ENCODE measurements at places on chromosomes 4 and X.

DNA sequence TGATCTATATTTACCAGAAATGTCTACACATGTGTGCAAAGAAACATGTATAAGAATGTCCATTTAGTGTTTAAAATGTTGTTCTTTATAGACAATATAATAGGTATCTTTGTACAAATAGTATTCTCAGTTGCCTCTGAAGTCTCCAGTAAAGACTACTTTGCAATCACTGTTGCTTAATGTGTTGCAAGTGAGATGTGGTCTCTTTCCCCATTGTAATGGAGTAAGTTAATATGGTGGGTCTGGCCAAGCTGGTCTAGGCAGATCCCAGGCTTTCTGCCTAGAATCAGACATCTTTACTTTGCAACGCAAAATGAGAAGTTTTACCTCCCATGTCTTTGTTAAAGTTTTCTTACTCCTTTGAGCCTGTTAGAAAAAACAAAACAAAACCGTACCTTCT, 144.8 kb downstream of the GABRA3 start:
- DNase-seq: no peak

- DNase-seq: peak; percentile 10
Observed at GRCh38 chr4:10157478-10158332, 41.1 kb upstream of the WDR1 start.

GRCh38 chrX:8627796-8628195, 104.1 kb downstream of the ANOS1 start:
- no peak for DNase-seq

DNA sequence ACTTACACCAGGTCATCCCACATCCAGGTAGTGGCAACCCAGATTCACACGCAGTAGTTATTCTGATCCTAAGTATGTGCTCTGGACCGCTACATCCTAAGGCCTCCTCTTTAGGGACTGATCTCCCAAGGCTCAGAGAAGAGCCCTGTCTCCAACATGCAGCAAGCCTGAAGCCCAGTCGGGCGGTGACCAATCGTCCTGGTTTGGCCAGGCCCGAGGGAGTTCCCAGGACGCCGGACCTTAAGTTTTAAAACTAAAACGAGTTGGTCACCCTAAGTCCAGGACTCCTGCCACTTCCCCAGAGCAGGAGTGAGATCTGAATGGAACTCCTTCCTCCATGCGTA, 385 bp downstream of the LYAR start:
- no peak for DNase-seq

DNA sequence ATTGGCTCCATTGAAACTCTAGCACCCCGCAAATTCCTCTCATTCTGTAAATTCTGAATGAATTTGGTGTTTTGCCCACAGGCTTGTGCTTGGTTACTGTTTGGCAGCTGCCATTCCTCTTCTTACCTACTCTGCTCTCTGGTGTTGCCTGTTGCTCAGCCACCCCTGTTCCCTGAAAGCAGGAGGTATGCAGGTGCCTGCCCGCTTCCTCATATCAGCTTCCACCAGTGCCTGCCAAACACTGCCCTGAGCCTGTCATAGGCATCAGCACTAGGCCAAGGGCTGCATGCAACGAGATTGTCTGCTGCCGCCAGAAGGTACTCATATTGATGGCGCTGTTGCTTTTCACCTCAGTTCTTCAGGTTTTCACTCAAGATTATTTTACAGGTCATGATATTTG, 978.1 kb downstream of the C4orf33 start:
- no peak for DNase-seq

- no peak for DNase-seq
Observed at GRCh38 chr4:13721894-13722293, 94.4 kb upstream of the BOD1L1 start.

- no peak for DNase-seq
Observed at GRCh38 chr4:171759274-171759673, 53.9 kb upstream of the GALNTL6 start.

- no peak for DNase-seq
Observed at GRCh38 chr4:170398218-170398617, 308.5 kb upstream of the AADAT start.

GRCh38 chr4:81472281-81473182, 825 bp upstream of the RASGEF1B start:
- no peak for DNase-seq

GRCh38 chrX:652341-652741, 21.8 kb downstream of the SHOX start:
- no peak for DNase-seq

GRCh38 chrX:130857207-130857606, 45.8 kb downstream of the ENOX2 start:
- DNase-seq: no peak

DNA sequence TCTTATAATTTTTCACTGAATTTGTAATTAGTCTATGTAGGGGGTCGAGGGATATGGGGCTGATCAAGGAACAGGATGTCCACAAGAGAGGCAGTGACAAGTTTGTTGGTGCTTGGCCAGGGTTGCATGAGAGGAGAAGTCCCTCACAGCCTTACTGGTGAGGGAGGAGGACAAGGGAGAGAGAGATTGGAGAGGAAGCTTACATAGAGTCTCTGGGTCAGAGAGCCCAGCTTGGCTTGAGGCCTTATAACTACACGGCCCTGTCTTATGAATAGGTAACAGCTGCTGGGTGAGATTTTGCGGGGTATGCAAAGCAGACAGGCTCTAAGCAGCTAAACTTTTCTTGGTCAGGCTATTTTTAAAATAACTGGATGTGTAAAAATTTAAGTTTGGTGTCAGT, 37.9 kb upstream of the OTUD4 start:
- DNase-seq: no peak

DNA sequence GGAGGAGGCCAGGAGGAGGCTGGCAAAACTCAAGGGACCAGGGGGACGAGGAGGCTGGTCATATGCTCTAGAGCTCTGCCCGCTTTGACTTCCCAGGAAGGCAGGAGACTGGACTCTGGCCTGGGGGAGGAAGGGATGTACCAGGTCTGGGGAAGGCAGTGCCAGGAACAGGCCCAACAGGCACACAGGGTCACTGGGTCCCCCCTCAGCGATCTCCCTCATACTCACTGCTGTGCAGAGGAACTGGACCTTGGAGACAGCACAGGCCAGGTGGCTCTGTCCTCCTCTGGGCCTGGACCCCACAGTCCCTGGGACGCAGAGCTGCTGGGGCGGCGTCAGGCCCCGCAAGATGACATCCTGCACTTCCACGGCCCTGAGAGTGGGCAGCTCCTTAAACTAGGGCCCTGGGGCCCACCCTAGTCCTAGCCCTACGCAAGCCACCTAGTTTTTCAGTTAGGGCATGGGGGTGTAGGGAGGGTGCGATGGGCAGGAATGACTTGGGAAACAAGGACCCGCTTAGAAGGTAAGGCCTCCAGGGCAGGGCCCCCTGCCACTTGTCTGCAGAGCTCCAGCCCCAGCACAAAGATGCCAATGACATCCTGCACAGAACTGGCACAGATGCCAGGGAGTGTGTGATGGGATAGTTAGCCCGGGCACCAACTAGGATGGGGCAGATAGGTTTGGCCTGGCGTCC, 59.5 kb downstream of the HTRA3 start:
- DNase-seq: no peak

DNA sequence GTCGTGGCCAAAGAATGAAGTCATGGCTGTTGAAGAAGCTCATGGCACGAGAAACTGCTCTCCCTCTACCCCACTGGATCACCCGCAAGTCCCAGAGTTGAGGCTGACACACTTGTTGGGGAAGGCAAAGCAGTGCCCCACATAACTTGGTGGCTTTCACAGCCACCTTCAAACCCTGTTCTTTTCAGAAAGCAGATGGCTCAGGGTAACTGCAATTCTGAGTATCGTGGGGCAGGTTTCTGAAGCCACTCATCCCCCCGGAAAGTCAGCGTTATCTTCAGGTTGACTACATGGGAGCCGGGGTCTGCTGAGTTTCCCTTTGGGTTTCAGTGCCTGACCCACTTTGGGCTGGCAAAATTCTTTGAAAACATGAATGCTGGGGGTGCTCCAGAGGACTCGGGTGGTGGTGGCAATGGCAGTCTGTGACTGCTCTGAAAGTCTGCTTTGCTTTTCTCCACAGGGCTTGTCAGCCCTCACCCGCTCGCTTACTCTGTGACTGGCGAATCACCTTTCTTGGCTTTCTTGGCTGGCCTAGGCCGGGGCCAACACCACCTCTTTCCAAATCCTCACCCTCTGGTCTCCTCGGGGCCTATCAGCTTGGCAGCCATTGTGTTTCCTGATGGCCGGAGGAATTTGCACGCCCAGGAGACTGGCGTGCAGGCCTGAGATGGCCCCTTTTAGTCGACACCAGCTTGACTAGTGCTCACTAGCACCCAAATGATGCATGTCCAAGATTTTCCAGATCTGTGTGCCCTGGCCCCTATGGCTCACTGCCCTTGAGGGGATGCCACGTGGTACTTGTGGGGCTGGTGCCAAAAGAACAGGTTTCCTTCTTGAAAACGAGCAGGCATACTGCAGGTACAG, 7.3 kb downstream of the PPP1R3F start:
- no peak for DNase-seq

DNA sequence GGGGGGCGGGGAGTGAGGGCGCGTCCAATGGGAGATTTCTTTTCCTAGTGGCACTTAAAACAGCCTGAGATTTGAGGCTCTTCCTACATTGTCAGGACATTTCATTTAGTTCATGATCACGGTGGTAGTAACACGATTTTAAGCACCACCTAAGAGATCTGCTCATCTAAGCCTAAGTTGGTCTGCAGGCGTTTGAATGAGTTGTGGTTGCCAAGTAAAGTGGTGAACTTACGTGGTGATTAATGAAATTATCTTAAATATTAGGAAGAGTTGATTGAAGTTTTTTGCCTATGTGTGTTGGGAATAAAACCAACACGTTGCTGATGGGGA, 1.1 kb downstream of the HTT start:
- DNase-seq: no peak

- no peak for DNase-seq
Observed at GRCh38 chr4:89586864-89587263, 250.1 kb downstream of the SNCA start.

DNA sequence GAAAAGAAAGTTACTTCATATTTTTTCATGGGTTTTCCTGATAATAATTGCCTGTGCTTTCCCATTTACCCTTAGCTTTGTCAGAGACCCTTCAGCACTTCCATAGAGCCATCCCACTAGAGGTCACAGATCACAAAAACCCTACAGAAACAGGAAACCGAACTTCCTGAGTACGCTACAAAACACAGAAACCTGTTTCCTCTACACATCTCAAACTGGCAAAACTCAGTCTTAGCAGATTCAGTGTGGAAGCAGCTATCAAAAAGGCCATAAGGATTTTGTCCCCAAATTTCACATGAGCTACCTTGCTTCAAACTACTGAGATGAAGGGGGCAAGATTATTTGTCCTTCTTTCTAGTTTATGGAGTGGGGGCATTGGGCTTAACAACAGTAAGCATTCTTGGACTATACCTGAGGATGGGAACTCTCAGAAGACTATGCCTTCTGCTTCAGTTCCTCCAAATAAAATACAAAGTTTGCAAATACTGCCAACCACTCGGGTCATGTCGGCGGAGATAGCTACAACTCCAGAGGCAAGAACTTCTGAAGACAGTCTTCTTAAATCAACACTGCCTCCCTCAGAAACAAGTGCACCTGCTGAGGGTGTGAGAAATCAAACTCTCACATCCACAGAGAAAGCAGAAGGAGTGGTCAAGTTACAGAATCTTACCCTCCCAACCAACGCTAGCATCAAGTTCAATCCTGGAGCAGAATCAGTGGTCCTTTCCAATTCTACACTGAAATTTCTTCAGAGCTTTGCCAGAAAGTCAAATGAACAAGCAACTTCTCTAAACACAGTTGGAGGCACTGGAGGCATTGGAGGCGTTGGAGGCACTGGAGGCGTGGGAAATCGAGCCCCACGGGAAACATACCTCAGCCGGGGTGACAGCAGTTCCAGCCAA, at the start of gene MMRN1:
Gene MMRN1, plus strand, starts transcription at position 206 of the 902 bp plus-strand sequence. Its CDS starts 118 bp downstream, at position 324.
- DNase-seq: no peak

DNA sequence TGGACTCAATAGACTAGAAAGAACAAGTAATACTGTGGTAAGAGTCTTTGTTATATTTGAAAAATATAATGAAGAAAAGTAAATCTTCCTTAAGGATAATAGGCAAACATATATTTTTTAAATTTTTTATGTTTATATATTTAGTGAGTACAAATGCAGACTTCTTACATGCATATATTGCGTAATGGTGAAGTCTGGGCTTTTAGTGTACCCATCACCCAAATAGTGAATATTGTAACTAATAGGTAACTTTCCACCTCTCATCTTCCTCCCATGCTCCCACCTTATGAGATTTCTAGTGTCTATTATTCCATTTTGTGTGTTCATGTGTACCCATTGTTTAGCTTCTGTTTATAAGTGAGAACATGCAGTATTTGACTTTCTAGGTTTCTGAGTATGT, 711.2 kb upstream of the NDST4 start:
- DNase-seq: no peak

- no peak for DNase-seq
Observed at GRCh38 chr4:111475666-111476065, 669.6 kb upstream of the FAM241A start.

DNA sequence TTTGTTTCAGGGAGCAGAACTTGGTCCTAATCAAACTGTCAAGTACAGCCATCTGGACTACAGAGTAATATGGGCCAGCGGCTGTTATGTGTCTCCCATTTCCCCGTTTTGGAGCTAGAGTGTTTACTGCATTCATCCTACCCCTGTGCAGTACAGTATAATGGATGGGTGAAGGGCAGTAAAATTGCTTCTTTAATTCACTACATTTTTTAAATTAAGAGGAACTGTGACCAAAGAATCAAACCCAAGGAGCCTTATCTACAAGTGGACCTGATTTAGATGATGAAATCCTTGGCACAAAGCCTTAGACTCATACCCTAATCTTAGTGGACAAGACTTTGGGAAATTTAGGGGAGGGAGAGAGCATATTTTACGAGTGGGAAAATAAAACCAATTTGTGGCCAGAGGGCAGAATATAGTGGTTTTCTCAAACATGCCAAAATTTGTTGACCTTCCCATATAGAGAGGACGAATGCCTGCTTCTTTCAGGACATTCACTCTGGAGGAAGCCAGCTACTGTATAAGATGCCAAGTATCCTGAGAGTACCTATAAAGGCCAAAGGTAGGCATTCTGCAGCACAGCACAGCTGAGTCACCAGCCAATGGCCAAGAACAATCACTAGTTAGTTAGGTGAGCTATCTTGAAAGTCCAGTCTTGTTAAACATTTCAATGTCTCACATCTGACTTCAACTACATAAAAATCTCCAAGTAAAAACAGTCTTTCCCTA, 253.8 kb upstream of the KCNIP4 start:
- DNase-seq: no peak

- no peak for DNase-seq
Observed at GRCh38 chrX:134249241-134249640, 12.3 kb downstream of the CCDC160 start.

DNA sequence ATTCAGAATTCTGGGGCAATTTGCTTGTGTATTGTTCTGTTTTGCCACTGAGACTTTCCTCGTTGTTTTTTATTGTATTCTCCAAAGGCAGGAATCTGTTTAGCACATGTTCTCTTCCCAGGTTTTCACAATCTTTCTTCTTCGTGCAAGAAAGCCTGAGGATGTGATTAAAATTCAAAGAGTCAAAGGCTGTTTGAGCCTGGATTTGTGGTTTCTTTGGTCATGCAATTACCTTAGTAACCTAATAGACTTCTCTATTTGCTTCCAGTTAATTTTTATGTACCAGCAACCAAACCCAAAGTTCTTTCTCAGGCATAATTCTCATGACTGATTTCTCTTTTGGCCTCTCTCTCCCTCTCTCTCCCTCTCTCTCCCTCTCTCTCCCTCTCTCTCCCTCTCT, 1420.1 kb upstream of the TENM3 start:
- no peak for DNase-seq

Data from stimulated activated CD8-positive, alpha-beta memory T cell treated with anti-CD3 and anti-CD28 coated beads, Interleukin-7, amount 100 ng/mL, for 4 hours (primary cell).